ENCODE measurements at places on chromosomes 4 and X. TPM values are rescaled to one million over a fixed set of nuclear protein-coding genes. Genes with fewer than 3 reads are reported as not detected.

Gene TMEM156
- 0.33 TPM for polyA plus RNA-seq

Gene GBA3
- polyA plus RNA-seq: 0.46 TPM

Gene HAND2
- 0.34 TPM for polyA plus RNA-seq

Gene FAT1
- polyA plus RNA-seq: 106 TPM

Gene ESX1
- not detected for polyA plus RNA-seq

Gene RAB39B
- not detected for polyA plus RNA-seq

Gene ASIC5
- polyA plus RNA-seq: not detected

Gene FIP1L1
- polyA plus RNA-seq: 69.7 TPM

Gene ELOVL6
- polyA plus RNA-seq: 5.5 TPM

Gene ARHGEF38
- 0.70 TPM for polyA plus RNA-seq

Gene DMP1
- polyA plus RNA-seq: not detected

Measured in muscle of arm (tissue), 14 donors.